ENCODE measurements at places on chromosomes 7 and 10. TPM values are rescaled to one million over a fixed set of nuclear protein-coding genes. Genes with fewer than 3 reads are reported as not detected.

Gene TMEM139
- 3.6 TPM for total RNA-seq

Gene GIMAP2
- not detected for total RNA-seq

DNA sequence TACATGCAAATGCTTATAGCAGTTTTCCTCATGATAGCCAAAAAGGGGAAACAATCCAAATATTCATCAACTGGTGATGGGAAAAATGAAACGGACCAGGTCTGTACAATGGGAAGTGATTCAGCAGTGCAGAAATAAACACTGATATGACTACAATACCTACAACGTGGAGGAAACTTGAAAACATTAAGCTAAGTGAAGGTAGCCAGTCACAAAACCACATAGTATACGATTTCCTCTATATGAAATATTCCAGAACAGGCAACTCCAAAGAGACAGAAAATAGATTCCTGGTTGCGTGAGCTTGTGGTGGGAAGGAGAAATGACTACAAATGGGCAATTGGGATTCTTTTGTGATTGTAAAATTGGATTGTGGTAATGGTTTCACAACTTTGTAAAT is 263.1 kb upstream of the PITRM1 start:
- no peak for DNase-seq

DNA sequence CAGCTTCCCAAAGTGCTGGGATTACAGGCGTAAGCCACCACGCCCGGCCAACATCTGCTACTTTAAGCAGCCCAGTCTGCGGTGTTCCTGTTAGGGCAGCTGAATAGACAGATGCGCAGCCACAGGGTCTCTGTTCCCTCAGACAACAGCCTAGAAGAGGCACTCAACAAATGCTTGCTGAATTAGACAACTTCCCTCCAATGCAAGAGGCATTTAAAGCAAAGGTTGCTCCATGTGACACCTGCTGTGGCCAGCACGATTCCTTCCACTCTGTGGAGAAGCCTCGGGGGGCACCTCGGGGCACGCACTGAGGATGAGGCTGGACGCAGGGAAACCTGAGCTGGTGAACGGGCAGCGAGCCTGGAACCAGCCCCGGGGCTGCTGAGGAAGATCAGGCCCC is 237.8 kb downstream of the MAD1L1 start:
- no peak for DNase-seq

GRCh38 chr7:76507723-76508406 is 2.5 kb upstream of the UPK3B start:
- DNase-seq = peak; percentile 4

DNA sequence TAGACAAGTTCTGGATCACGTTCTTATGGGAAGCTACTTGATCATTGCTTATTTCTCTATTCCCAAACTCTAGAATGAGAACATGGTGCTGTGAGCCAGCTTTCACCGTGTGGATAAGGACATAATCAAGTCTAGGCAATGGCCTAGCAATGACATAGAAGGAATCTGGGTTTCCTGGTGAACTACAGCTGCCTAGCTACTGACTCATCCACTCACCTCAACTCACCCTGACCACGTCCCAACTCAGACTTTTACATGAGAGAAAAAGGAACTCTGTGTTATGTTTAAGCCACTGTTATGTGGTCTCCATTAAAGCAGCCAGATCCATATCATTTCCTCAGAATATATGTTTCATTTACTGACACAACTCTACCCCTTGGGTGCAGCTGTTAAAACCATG is 18.8 kb upstream of the MET start:
- no peak for DNase-seq

GRCh38 chr7:20408467-20408826 is 77.7 kb downstream of the ITGB8 start:
- DNase-seq = no peak

Gene PSPH
- 149 TPM for total RNA-seq

Gene MYO1G
- total RNA-seq = 0.10 TPM

DNA sequence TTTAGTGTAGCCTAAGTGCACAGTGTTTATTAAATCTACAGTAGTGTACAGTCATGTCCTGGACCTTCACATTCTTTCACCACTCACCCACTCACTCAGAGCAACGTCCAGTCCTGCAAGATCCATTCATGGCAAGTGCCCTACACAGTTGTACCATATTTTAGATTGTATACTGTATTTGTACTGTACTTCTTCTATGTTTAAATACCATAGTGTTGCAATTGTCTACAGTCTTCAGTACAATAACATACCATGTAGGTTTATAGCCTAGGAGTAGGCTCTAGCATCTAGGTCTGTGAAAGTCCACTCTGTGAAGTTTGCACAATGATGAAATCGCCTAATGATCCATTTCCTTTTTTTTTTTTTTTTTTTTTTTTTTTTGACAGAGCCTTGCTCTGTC is 12.0 kb downstream of the EEPD1 start:
- no peak for DNase-seq

DNA sequence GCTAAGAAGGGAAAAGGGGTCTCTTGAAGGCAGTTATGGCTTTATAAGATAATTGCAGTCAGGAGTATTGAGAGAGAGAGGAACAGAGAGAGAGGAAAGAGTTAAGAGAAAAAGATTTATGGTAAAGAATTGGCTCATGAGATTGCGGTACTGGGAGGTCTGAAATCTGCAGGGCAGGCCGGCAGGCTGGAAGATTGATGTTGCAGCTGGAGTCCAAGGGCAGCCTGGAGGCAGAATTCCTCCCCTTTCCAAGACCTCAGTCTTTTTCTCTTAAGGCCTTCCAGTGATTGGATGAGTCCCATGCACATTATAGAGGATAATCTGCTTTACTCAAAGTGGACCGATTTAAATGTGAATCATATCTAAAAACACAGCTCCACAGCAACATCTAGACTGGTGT is 68.4 kb downstream of the HACD1 start:
- no peak for DNase-seq

All from GM23338 (cell line).